ENCODE measurements at places on chromosomes 1 and 21.

GRCh38 chr1:233714631-233715217 lies 100.8 kb downstream of the KCNK1 start:
- DNase-seq = no peak

DNA sequence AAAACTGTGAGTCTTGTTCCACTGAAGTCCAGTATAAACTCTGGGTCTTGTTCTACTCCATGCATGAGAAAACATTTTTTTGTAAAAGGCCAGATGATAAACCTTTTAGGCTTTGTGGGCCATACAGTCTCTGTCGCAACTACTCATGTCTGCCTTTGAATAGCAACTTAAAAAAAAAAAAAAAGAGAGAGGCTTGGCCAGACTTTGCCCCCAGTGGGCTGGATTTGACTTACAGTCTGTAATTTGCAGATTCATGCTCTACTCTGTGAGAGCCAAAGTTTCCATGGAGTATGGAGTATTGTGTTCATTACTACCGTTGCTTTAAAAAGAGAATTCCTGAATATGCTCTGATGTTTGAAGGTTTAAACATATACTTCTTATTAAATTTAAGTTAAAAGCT lies 654.9 kb upstream of the PKN2 start:
- DNase-seq = no peak

DNA sequence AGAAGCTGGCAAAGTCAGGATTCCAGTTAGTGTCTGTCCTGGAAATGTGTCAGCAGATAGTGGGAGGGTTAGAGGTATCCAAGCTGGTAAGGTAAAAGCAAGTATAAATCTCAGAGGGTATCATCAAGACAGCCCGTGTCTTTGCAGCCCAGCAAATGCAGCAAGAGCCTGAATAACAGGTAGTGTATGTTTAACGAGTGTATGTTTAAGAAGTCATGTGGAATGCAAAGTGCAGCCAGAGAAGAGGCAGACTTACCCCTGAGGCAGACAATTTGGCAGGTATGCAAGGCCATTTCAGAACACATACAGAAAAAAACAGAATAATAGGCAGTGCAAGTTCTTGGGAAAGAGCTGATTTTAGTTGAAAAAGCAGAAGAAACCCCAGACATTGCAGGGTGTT lies 411.0 kb upstream of the NEGR1 start:
- no peak for DNase-seq

DNA sequence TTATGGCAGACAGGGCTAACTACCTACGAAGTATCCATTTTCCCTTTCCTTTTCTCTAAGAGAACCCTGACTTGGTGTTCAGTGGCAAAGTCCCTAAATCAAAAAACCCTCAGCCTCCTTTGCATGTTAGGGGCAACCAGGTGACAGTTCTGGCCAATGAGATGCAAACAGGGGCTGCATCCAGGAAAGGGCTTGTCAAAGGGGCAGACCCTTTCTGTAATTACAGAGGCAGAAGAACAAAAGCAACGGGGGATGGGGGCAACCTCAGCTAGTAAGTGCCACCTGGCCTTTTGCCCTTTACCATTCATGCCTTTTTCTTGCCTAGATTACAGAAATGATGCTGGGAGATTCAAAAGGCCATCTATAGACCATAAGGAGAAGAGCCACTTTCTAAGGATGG lies 34.4 kb downstream of the GLUL start:
- DNase-seq = peak; percentile 40

DNA sequence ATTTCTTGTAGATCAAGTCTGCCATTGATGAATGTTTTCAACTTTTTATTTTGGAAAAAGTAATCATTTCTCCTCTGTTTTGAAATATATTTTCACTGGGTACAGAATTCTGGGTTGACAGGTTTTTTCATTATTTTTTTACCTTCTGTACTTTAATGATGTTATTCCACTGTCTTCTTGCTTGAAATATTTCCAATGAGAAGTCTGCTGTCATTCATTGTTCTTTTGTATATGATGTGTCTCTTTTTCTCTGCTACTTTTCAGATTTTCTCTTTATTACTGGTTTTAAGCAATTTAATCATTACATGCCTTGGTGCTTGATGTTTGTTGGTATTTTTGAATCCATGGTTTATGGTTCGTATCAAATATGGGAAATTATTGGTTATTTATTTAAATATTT lies 22.4 kb upstream of the FOXO6 start:
- DNase-seq = no peak

- no peak for DNase-seq
Observed at GRCh38 chr1:35717911-35718476, 690 bp downstream of the C1orf216 start.

DNA sequence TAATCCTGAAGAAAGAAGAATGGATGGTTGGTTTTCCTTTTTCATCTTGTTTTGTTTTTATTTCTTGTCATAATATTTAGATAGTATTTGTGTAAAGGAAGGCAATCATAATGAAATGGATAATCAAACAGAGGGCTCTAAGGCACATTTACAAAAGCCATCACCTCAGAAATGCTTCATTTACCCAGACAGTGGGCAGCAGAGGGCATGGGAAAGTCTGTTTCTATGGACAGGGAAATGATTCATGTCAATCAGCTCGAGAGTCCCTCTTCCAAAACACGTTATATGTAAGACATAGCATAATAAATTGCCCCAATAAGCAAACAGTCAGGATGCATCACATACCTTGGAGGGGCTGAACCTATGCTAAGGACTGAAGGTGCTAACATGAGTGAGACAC lies 426.1 kb downstream of the PLPP3 start:
- DNase-seq = no peak

GRCh38 chr1:50983219-50983802 lies 13.3 kb downstream of the CDKN2C start:
- DNase-seq = no peak

DNA sequence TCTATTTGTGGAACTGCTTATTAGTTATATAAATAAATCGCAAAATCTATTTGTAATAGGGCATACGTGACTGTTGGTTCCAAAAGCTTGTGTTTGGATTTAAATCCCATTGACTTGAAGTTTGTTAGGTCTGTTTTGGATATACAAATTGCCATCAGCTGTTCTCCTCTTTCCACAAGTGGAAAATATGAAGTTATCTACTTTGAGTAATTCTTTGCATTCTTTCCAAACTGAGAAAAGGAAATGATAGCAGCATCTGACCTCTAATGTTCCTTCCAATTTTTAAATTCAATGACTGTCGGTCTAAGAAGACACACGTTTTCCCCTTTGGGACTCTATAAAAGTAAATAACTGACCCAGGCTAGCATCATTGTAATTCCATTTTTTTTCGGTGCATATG lies 165.7 kb upstream of the SGIP1 start:
- no peak for DNase-seq

DNA sequence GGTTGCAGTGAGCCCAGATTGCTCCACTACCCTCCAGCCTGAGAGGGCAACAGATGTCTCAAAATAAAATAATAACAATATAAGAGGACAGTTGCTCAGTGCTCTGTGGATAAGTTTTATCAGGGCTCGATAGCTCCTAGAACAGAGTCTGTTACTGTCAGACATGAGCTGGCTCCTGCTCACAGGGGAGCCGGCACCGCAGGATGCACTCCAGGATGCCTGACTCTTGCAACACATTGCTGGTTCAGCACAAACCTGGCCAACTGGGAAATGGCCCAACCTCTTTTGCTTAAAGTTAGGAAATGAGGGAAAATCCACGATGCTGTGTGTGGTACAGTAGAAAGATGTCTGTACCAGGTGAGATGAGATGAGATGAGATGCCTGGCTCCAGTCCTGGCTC lies 5.8 kb upstream of the CTSE start:
- no peak for DNase-seq

DNA sequence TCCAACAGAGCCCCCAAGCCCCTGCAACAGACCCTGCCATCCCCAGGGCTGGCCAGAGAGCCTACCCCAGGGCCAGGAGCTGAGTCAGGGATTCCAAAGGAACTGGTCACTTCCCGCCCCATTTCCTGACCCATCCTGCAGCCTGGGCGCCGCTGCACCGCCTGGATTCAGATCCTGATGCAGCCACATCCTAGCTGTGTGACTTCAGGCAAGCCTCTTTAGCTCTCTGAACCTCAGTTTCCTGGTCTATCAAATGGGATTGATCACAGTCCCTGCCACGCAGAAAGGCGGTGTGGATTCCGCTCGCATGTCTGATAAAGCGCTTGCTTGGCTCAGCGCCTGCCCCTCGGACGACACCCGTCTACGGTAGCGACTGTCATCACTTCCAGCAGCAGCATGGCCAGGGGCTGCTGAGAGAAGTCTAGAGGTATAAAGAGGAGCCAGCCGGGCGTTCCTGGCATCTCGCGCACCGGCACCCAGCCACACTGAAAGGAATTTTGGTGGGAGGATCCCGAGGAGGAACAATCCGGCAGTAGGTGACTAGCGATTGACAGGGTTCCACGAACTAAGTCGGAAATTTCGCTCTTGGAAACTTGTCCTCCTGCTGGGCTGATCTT lies 10.1 kb downstream of the EPHA2 start:
- DNase-seq = no peak

DNA sequence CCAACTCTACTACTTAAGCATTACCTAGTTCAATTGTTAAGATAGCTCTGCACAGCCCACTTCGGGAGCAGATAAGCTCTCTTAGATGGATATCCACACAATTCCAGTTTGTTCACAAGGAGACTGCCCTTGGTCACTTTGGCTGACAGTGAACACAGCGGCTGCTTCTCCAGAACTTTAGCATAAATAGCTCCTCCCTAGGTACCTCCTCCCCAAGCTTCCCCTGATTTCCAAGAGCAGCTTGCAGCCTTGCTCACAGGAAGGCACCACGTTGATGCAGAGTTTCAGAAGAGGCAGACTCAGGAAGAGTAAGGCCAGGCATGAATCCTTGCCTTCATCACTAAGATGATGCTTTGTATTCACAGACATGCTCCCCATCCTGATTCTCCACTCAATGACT lies 24.7 kb downstream of the TFF3 start:
- DNase-seq = no peak

DNA sequence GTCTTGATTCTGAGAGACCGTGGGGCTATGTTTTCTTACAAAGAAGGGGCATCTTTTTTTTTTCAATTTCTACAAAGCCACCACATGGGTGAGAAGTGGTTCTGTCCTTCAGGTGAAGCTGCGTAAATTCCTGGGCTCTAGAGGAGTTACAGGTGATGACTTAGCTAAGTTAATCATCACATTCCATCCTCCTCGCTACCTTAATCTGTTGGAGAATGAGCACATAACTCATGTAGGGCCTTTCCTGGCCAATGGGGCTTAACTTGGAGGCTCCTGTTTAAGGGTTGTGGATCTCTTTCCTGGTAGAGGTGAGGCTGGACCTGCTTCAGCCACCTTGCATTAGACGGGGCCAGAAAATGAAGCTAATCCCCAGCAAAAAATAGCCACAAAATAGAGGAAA lies 19.9 kb downstream of the REG4 start:
- no peak for DNase-seq

GRCh38 chr1:16144325-16145029 lies 11.4 kb downstream of the EPHA2 start:
- DNase-seq = no peak

DNA sequence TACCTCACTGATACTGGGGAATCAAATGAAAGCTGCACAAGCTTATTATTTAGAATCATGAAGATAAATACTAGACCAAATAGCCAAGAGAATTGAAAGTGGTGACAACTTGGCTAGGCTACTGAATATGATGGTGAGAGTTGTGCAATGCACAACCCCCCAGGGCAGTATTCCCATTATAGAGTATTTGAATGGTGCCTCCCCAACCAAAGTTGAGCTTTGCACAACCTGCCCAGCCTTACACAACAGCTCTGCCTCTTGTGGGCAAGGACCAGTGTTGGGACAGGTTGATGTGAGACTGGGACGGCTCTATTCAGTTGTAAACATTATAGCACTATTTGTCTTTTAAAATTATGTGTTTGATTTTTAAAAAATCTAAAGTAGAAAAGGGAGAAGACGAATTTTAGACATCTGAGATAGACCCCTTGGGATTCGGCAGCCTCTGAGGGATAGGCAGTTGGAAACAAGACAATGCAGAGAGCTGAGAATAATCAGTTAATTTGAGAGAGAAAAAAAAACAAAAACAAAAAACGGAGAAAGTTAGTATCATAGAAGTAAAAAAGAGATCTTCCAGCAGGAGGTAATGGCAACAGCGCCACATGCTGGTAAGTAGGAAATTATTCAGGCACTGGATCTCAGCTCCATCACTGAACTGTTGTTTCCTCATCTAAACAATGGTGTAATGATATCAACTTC lies 91.0 kb upstream of the KCNA3 start:
- peak; percentile 56 for DNase-seq

- DNase-seq = no peak
Observed at GRCh38 chr21:28212061-28212460, 780.6 kb downstream of the LTN1 start.

- no peak for DNase-seq
Observed at GRCh38 chr21:38401191-38401926, 96.9 kb downstream of the ERG start.

DNA sequence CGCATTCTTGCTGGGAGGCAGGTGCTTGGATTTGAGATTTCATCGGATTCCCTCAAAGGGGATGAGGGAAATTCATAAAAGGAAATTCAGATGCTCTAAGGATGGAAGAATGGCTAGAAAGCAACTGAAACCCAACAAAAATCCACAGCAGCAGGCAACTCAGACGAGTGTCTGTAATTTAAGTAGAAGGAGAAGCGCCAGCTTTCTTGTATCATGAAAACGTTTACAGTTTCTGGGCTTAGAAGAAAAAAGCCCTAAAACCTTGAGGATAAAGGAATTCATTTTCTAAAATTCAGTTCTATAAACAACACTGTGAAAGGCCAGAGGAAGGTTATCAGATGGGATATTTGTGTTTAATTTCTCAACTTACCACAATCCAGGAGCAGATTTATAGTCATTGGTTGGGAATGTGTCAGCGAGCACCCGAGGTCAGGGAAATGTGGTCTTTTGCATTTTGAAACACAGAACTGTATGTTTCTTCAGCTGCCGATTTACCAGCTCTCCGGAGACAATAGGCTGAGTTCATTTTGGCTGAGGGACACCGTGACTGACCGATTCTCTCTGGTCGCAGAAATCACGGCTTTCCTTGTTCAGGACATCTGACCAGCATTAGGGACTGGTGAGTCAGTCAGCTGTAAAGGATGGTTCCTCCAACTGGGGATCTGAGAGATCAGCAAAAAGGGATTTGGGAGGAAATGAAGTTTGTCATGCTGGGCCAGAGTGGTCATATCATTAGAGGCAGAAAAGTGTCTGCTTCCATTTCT lies 111.6 kb upstream of the ERRFI1 start:
- DNase-seq = no peak

DNA sequence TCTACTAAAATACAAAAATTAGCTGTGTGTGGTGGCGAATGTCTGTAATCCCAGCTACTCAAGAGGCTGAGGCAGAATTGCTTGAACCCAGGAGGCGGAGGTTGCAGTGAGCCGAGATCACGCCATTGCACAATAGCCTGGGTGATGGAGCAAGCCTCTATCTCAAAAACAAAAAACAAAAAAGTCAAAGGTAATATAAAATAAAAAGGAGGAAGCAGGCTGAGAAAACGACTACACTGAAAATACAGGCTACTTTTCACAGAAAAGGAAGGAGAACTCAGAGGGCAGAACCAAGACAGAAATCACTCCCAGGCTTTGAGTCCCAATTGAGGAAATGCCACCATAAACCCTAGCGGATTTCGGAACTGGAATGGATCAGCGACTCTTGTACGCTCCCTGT lies 5.9 kb upstream of the A3GALT2 start:
- no peak for DNase-seq

- no peak for DNase-seq
Observed at GRCh38 chr1:150235294-150235851, 539 bp downstream of the ANP32E start.

- no peak for DNase-seq
Observed at GRCh38 chr1:223815020-223815853, 30.5 kb downstream of the TP53BP2 start.

GRCh38 chr1:248811514-248812490 lies 13.9 kb downstream of the SH3BP5L start:
- no peak for DNase-seq

- no peak for DNase-seq
Observed at GRCh38 chr1:116770625-116771024, 16.4 kb downstream of the CD2 start.
